Renal cortex interstitium (tissue), 15 donors: ENCODE measurements at places on chromosomes 4 and X.

GRCh38 chr4:62806816-62807215, 1602.4 kb downstream of the TECRL start:
- no peak for DNase-seq

DNA sequence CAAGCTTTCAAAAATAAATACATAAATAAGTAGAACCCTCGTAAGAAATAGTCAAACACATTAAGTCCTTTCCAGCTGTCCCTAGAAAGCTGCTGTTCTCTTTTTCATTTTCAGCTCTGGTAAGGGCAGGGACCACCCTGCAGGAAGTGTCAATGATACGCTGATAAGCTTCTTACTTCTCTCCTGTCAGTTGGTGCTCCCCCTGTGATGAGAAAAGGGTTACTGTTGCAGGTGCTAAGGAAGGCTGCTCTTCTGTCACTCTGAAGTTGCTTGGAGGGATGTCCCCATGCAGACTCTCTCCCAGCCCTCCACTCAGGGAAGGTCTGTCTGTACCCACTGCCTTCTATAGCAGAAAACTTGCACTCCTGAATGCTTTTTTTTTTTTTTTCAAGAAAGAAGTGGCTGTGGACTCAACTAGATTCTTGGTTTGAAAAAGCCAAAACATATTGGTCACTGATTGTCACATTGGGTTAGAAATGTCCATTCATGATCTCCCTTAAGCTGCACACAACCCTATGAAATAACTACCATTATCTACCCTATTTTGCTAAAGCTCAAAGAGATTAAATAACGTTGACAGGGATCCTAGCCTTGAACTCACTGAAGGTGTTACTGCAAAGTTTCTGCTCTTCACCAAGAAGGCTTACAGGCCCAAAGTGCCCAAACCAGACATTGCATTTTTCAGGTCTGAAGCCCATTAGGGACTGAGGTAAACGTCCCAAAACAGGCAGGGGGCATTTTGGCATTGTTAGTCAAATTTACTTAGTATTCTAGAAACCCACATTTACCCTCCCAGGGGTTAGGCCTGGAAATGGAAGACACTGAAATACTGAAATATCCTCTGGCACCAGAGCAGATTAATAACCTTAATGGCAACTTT, 1.2 kb downstream of the CXCL3 start:
- no peak for DNase-seq

- no peak for DNase-seq
Measured at GRCh38 chr4:145719752-145720624, 40.0 kb downstream of the C4orf51 start.

DNA sequence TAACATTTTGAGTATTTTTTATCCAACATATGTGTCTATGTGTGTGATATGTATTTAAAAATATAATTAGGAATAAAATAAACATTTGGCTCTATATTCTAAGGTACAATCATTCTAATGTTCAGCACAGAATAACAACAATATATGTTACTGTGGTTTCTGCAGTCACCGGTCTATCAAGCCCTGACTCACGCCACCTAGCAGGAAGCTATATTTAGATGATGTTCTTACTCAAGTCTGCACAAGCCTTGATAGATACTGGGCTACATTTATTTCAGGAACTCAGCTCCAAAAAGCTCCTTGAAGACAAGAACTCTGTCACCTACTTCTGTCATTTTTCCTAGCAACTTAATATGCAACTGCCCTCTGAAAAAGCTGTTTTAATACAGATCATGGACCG, 152.0 kb upstream of the FTHL17 start:
- DNase-seq, result no peak

DNA sequence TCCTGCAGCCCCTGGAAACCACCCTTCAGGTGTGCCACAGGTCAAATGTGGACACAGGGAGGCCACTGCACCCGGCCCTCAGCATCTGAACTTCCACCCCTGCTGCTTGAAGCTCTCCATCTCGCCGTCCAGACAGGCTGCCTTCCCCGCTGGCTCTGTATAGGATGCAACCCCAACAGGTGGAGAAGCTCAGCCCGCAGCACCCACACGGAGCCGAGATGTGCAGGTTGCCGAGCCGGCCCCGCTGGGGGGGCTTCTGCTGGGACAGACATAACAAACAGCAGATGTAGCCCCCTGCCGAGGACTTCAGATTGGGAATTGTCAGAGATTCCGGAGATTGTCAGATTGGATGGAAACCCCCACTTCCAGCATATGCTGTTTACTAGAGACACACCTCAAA, 20.5 kb downstream of the TMEM187 start:
- DNase-seq, result no peak

DNA sequence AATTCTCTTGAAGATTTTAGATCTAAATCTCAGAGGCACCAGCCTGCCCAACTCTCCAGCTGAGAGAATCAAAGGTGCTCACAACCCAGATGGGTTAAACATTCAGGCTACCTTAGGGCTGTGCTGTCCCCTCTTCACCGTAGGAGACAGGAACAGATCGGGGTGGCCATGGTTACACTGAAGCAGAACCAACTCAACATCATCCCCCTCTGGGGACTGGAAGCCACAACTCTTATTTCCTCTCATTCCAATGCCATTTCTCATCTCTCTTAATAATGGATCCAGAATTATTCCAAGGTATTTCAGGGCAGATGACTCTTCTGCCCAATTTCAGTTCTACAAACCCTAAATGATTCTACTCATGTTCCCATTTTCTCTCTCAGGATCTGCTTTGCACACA, 109.7 kb downstream of the NKX6-1 start:
- no peak for DNase-seq

DNA sequence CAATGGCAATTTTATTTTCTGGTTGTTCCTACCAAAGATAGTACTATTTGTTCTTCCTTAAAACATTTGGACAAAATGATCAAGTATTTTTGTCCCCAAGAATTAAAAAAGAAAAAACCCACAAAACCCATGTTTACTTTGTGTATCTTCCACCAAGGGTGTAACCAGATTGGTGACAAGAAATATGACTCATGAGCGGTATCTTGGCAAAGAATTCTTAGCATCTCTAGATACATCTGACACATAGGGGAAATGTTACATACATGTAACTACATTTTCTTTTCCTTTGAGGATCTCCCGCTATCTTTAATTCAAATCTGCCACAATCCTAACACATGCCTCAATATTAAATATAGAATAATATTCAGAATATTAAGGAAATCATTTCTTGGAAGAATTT, 78.7 kb downstream of the WDFY3 start:
- no peak for DNase-seq

- no peak for DNase-seq
Measured at GRCh38 chrX:127574829-127575228, 477.4 kb downstream of the ACTRT1 start.

GRCh38 chrX:137550665-137551261, 15.2 kb upstream of the ZIC3 start:
- DNase-seq, result no peak

DNA sequence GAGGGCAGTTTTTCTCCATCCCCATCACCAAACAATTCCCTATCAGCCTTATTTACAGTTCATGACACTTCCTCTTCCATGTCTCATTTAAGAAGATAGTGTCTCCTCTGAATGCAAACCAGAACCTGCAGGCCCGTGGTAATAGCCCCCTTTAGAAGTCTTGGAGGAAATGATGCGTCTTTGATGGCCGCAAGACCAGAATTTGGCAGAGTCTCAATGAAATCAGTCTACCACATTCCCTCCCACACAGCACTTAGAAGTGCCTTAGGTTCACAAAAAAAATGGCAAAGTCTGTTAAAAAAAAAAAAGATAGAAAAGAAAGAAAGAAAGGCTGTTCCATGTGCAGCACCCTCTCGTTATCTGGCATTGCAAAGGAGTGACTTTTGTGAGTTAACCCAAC, 2.1 kb upstream of the KDR start:
- DNase-seq, result no peak

DNA sequence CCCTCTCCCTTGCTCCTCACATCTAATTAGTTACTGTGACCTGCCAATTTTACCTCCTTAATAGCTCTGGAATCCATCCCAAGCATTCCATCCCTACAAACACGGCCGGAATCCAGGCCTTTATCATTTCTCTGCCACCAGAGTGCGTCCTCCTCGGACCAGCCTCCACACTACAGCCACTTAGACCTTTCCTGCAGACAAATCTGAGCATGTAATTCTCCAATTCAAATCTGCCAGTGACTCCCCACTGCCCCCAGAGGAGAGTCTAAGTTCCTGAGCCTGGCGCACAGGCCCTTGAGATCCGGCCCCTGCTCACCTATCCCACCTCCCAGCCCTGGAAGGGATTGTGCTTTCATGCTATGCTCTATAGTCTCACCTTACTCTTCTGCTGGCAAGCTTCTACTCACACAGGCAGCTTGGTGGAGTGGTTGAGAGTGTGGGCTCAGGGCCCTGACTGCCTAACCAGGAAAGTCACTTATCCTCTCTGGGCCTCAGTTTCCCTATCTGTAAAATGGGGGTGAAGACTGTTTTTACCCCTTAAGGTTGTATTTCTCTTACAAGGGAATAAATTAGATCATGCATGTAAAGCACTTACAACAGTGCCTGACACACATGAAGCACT, 31.2 kb downstream of the PJA1 start:
- peak; percentile 45 for DNase-seq

DNA sequence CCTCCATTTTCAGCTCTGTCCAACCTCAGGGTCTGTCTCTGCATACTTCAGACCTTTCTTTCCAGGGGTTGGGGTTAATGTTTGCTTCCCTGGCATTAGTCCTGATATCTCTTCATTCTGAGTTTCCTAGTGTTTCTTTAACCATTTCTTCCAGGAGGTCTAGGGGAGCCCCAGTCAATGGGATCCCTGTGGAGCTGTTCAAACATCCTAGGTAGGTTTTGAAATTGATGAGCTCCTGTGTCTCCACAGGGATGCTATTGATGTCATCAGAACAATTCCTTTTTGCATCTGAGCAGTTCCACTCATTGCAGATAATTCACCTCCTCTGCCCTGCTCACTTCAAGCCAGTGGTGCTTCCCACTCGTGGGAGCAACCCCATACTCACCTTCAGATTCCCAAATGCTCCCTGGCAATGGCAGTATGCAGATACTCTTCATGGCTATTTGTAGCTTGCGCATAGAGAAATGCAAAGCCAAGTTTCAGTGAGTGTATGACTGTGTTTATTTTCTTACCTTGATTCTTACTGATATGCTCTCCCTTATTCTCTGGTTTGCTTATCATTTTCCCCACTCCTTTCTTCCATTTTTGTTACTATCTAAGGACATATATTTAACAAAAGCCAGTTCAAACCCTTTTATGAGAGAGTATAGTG, 33.7 kb upstream of the LIMCH1 start:
- DNase-seq, result no peak

DNA sequence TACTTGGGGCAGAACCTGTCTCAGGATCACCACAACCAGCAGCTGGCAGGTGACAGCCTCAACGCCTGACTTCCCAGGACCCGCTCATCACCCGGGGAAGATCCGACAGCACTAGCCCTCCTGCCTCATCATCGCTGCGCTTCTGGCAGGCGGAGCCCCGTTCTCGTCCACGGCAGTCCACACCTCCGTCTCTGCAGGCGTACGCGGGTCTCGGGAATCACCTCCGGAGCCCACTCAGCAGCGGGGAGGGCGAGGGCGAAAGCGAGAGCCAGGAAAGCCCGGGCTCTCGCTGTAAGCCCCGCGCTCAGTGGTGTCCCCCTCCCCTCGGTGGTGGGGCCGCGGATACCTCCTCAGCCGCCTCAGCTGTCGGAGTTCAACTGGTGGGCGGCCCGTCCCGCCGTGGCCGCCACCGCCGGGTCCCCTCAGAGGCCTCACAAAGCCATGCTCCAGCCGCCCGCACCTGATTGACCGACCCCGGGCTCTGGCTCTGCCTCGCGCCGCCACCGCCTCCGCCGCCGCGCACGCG, 518 bp upstream of the CNKSR2 start:
- DNase-seq, result no peak

DNA sequence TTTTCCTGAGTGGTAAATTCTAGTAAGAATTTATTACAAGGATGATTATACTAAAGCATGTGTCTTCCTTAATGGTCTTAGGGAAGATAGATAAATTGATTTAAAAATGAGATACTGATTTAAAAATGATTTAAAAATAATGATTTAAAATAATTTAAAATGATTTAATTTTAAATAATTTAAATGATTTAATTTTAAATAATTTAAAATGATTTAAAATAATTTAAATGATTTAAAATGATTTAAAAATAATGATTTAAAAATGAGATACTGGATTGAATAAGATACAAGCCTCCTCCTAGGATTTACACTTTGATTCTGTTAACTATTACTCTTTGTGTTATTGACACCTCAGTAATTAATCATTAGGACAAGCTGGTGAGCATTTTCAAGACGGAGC, 59.0 kb downstream of the COX7B2 start:
- no peak for DNase-seq

GRCh38 chr4:187357045-187357643, 633.5 kb upstream of the FAT1 start:
- DNase-seq, result no peak
